ENCODE measurements at places on chromosomes 2 and 18. TPM values are rescaled to one million over a fixed set of nuclear protein-coding genes. Genes with fewer than 3 reads are reported as not detected.

Gene GTF2A1L
- polyA plus RNA-seq = not detected

Gene UGT1A4
- not detected for polyA plus RNA-seq

Gene GALNT5
- 0.04 TPM for polyA plus RNA-seq

DNA sequence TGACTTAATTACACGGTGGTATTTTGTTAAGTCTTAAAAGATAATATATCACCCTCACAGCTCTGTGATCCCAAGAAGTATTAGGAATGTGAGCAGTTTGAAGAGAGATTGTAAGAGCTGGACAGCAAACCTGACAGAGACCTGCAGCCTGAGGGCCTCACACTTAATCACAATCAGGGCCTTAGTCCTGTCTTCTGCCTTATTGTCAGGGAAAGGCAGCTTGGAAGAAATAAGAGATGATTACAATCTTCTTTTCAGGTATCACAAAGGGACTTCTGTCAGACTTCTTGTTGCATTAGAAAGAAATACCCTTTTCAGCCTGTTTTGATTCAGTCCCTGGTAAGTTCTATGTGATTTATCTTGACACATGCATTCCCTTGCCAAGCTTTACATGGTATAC lies 1433.8 kb upstream of the SLC39A10 start:
- no peaks in the 10 kb centered on the region for H3K36me3 ChIP-seq
- H3K27me3 ChIP-seq = no peaks in the 10 kb centered on the region
- H3K4me1 ChIP-seq = no peaks in the 10 kb centered on the region
- no peak overlapping the region for H3K4me3 ChIP-seq

DNA sequence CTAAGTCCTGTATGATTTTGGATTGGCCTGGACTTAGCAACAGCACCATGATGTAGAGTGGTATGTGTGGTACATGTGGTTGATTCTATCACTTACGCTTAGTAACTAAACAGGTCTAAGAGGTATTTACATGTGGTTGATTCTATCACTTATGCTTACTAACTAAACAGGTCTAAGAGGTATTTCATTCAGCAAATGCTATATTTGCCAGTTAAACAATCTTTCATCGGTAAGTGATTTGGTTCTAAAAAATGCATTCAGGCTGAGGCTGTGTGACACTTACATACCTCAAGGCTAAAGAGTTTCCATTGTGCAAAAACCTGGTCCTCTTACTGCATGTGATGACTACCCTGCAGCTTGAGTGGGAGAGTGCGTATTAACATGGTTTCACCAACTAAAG lies 13.1 kb downstream of the EIF4E2 start:
- peaks cover 23% of the 10 kb centered on the region for H3K4me1 ChIP-seq
- H3K4me3 ChIP-seq = no peak overlapping the region
- H3K27me3 ChIP-seq = no peaks in the 10 kb centered on the region
- H3K27ac ChIP-seq = peak overlapping the region; percentile 77

DNA sequence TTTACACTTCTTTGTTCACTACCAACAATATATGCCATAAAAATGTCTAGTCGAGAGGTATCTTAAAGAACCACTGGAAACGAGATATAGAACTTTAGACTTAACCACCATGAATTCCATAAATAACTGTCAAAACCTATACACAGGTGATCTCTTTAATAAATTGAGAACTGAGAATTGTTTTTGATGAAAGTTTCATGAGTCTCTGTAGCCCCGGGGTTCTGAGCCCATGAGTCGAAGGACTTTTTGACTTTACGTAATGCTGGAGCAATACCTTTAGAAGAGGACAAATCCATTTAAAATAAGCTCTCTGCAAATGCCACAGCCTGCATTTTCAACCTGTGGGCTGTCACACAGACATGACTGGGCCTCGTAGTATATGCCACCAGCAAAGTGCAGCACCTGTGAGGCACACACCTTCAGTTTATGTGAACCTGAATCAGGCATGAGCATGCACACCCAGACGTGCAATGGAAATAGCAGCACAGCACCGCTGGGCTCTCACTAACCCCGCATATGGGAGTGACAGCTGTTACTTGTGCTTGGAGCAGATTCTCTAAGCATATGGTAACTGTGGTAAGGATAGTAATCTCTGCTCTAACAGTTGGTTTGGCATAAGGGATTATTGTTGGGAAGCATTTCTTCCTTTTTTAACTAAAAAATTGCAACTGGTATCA lies 383.2 kb downstream of the SOCS6 start:
- no peak for DNase-seq
- no peaks in the 10 kb centered on the region for H3K36me3 ChIP-seq
- H3K4me1 ChIP-seq = peaks cover 23% of the 10 kb centered on the region
- no peak overlapping the region for H3K4me3 ChIP-seq
- H3K27me3 ChIP-seq = no peaks in the 10 kb centered on the region

DNA sequence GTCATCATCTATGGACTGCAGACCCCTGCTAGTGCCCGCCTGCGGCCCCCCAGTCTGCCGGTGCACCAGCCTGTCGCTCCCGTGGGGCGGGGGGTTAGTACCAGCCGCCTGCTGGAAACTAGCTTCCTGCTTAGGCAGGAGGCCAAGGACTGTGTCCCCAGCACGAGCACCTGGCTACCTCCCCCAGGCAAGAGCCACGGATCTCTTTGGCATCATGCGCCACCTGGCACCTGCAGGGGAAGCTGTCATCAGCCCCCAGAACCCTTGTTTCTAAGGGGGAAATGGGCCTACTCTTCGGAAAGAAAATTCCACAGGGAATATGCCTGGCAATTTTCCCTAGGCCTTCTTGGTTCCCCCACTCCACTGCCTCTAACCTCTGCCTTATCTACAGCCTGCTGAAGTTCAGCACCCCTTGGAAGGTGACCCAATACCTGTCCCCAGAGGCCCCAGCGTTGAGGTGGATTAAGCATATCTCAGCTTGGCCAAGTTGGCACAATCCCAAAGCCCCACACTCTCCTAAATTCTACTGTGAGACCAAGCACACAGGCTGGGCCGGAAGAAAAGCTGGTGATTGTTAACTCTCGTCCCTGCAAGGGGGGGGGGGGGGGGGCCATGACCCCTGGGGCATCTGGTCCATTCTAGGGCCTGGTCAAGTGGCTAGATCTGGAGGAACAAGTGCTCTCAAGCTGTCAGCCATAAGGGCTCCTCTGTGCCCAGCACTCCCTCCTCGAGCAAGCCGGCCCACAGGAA lies 62.0 kb upstream of the POMC start:
- peaks cover 7% of the 10 kb centered on the region for H3K4me1 ChIP-seq
- no peak for DNase-seq
- no peaks in the 10 kb centered on the region for H3K27me3 ChIP-seq
- no peak overlapping the region for H3K27ac ChIP-seq
- H3K36me3 ChIP-seq = peaks cover 20% of the 10 kb centered on the region

- peak overlapping the region; percentile 89 for H3K27ac ChIP-seq
- H3K4me3 ChIP-seq = peak overlapping the region; percentile 90
- DNase-seq = peak; percentile 47
- H3K27me3 ChIP-seq = no peaks in the 10 kb centered on the region
These were observed 1.3 kb downstream of the GORASP2 start for GRCh38 chr2:170930131-170930990.

All from naive B cell (primary cell).